ENCODE measurements at places on chromosomes 2 and 18.

- peak; percentile 54 for DNase-seq
These were observed 38.5 kb downstream of the LPIN1 start for GRCh38 chr2:11784747-11785610.

GRCh38 chr2:219495531-219496122 is 3.1 kb upstream of the GMPPA start:
- peak; percentile 61 for DNase-seq

DNA sequence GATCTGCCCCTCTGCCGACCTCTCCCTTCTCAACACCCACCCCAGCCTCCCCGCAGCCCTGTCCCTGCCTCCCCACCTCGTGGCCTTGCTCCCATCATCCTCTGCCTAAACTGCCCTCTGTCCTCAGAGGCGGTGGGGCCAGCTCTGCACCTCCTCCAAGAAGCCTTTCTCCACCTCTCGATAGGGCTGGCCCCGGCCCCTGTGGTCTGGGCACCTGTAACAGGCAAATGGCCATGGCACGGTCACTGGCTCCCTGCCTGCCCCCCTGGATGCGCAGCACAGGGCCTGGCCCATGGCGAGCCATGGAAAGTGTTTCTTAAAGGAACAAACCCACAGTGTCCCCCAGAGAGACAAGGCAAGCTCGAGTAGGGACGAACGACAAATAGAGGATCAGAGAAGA is 42.0 kb downstream of the MYO7B start:
- DNase-seq: no peak

GRCh38 chr2:3626118-3626811 is 31.4 kb downstream of the COLEC11 start:
- DNase-seq: no peak

GRCh38 chr2:182977463-182977862 is 60.8 kb downstream of the NCKAP1 start:
- DNase-seq: no peak

GRCh38 chr2:101432411-101433181 is 42.3 kb downstream of the RFX8 start:
- no peak for DNase-seq

DNA sequence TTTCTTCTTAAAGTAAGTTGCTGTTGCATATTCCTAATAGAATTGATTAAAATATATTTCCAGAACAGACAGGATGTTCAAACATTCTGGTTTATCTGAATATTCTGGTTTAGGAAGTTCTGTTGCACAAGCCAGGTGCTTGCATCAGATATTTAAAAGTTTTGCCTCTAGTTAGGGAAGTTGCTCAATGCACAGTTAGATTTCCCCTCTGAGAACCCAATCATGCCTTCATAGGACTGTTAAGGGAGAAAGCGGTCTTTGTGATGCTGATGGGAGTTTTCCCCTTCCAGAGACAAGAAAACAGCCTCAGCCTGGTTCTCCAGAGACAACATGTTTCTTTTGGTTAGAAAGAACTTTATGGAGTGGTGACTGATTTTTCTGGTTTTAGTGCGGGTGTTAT is 65.6 kb upstream of the REV1 start:
- DNase-seq: no peak
